ENCODE measurements at places on chromosomes 6 and 20. TPM values are rescaled to one million over a fixed set of nuclear protein-coding genes. Genes with fewer than 3 reads are reported as not detected.

- DNase-seq: no peak
These were observed 41.7 kb downstream of the SLC16A10 start for GRCh38 chr6:111129013-111129412.

- no peak for DNase-seq
These were observed 144.9 kb upstream of the THBS2 start for GRCh38 chr6:169398342-169399105.

- no peak for DNase-seq
These were observed 42.7 kb upstream of the NOX3 start for GRCh38 chr6:155498370-155498769.

- DNase-seq: no peak
These were observed 7.4 kb downstream of the GFOD1 start for GRCh38 chr6:13479971-13480434.

DNA sequence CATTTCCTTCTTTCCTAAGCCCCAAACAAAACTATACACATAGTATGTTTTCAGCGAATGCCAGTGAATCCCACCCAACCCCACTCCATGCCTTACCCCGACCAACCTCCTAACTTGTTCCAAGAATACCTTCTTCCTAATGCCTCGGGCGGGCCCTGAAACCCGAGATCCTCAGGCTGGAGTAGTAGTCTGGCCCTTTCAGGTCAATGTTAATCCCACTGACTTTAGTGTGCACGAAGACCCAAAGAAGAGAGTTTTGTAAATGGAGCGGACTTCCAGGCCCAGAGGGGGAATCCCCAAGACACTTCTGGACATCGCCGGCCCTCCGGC, 394 bp downstream of the YIPF3 start:
- DNase-seq: no peak

- DNase-seq: no peak
These were observed 508.9 kb upstream of the ADGRB3 start for GRCh38 chr6:68126089-68126749.

- no peak for DNase-seq
These were observed 200.8 kb downstream of the BMP7 start for GRCh38 chr20:57065646-57066045.

GRCh38 chr6:40900791-40901190, 138.2 kb downstream of the UNC5CL start:
- no peak for DNase-seq

- no peak for DNase-seq
These were observed 72.3 kb upstream of the IPCEF1 start for GRCh38 chr6:154428897-154429296.

DNA sequence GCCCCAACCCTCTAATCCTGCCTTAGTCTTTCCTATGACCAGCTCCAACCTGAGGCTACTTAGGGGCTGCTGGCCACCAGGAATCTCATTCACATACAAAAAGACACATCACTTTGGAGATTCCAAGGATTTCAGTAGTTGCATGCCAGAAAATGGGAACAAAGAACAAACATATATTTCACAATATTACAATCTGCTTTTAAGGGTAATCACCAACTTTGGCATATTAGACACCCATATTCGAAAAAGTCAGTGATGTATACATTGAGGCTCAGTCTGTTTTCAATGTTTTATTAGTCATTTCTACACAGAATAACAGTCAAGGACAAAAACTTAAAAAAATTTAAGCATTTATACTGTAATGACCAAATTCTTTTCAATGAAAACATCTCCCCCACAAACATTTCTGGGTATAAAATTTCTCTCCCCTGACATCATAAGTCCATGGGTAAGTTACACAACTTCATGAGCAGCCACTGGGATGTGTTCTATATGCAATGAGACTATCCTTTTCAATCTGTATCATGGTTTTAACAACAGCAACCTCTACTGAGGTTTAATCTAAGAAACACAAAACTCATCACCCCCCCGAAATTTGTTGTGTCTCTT, 103.5 kb downstream of the MAP7 start:
- DNase-seq: peak; percentile 53

DNA sequence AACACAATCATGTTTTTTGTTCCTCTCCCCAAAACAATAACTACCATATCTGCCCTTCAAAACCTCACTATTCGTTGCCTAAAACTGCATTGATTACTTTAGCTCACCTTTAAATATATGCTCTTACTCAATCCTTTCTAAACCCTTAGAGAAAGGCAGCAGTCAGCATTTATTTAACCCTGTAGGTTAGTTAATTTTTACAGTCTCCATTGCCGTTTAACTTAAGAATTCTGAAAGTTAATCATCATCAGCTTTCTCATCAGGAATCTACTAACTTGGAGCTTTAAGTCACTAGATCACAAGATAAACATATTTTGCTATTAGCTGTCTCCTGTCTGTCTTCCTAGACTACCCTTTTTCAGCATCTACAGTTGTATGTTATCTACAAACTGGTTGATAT, 991.9 kb downstream of the EPHA7 start:
- no peak for DNase-seq

GRCh38 chr6:5190507-5190906, 70.2 kb downstream of the LYRM4 start:
- peak; percentile 41 for DNase-seq

GRCh38 chr6:143612186-143612585, 65.6 kb upstream of the PHACTR2 start:
- no peak for DNase-seq

- DNase-seq: no peak
These were observed 30.8 kb downstream of the DUSP22 start for GRCh38 chr6:322940-323729.

DNA sequence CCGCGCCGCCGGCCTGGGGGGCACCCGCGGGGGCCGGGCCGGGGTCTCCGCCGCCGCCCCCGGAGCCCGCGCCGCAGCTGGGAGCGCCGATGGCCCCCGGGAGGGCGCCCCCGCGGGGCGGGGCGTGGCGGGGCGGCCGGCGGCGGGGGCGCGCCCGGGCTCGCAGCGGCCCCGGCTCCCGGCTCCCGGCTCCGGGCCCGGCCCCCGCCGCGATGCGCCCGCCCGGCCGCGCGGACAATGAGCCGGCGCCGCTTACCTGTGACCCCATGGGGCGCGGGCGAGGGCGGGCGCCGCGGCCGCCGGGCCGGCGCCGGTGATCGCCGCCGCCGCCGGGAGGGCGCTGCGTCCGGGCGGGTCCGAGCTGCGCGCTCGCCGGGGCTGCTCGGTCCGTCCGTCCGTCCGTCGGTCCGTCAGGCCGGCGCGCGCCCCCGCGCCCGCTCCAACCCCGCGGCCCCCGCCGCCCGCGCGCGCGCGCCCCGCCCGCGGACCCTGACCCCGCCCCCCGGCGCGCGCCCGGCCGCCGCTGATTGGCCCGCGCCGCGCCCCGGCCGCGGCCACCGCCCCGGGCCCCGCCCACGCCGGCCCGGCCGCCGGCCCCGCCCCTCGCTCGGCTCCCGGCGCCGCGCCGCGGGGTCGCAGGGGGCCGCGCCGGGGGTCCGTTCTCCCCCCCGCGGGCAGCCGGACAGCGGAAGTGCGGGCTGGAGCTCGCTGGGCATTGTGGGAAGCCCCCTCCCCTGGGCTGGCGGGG, at the start of gene ZBTB46:
TSS of gene ZBTB46 (minus strand) at position 424 of the 748 bp plus-strand sequence. CDS start 40,507 bp downstream, outside the sequence.
- no peak for DNase-seq

GRCh38 chr6:160049346-160049745, 72.3 kb upstream of the SLC22A1 start:
- DNase-seq: no peak

- no peak for DNase-seq
These were observed 103.4 kb upstream of the STMND1 start for GRCh38 chr6:16998461-16998860.

GRCh38 chr6:117270055-117270842, 4.9 kb downstream of the VGLL2 start:
- no peak for DNase-seq

GRCh38 chr20:44455126-44455525, 20.5 kb upstream of the TTPAL start:
- no peak for DNase-seq

- DNase-seq: no peak
These were observed 562.3 kb upstream of the BTBD3 start for GRCh38 chr20:11355345-11355744.

GRCh38 chr6:109424946-109425345, 15.5 kb downstream of the PPIL6 start:
- DNase-seq: no peak

DNA sequence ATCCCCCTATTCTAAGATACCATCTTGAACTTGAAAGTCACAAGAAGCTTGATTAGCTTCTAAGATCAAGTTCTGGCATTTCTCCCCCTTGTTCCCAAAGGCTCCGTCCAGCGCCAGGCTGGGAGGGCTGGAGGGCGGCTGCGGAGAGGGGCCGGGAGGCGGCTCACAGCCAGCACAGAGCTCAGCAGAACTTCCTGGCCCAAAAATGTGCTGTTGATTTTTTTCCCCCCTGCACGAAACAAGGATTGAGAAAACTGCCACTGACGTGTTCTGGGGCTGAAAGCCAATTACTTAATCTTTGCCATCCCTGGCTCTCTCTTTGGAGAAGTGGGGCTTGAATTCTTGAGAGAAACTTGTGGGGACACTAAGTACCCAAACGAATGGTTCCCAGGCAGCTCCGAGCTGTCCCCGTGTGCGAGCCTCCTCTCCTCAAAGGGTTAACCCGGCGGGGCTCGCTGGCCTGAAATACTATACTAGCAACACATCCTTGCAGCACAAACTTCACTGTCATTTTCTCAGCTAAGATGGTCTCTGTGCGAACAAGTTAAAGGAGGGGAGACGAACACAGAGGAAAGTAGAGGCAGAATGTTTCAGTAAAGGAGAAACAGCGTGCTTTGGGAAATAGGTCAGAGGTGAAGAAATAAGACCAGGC, 452 bp downstream of the TRAF3IP2 start:
- DNase-seq: peak; percentile 31

DNA sequence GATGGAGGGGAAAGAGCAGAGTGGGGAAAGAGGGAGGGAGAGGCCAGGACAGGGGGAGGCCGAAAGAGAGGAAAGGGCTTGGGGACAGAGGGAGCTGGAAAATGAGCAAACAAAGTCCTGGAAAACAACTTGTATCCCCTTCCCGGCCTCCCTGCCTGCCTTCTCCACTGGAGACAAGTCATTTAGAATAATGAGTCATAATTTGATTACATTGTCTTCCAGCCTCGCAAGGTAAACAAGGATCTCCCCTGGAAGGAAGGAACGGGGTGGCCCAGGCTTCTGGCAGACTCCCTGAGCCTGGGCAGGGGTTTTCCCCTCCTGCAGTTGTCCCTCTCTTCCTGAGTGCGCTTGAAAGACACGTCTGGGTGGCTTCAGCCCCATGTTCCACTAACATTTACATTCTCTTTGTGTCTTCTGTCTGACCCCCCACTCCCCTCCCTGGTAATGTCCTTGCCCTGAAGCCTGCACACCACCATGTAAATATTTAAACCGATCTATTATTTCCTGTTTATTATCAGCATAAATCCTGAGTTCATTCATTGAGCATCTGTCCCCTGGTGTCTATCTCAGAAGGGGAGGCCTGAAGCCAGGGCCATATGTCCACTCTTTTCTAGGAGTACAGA, 12.1 kb upstream of the MRPS18A start:
- peak; percentile 58 for DNase-seq

GRCh38 chr6:14020551-14020950, 95.8 kb downstream of the RNF182 start:
- DNase-seq: no peak

DNA sequence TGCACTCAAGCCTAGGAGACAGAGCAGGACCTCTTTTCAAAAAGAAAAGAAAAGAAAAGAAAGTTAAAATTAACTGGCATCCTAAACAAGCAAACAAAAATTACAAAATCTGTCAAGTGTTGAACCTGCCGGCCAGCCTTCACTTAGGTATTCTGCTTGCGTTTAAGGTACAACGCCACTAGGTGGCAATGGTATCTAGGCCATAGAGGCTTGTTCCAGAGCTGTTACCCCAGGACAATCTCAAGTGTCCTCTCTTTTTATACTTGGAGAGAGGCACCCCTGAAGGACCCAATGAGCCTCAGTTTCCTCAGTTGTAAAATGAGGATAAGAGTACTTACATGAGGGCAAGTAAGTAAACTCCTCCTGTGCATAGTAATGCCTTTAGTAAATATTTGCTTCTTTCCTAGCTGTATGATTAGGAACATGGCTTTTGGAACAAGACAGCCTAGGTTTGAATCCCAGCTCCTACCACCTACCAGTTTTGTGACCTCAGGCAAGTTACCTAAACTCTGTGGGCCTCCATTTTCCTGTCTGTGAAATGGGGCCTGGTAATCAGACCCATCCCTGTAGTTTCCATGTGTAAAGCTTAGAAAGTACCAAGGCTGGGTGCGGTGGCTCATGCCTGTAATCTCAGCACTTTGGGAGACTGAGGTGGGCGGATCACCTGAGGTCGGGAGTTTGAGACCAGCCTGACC, 5.8 kb upstream of the PACSIN1 start:
- peak; percentile 36 for DNase-seq

DNA sequence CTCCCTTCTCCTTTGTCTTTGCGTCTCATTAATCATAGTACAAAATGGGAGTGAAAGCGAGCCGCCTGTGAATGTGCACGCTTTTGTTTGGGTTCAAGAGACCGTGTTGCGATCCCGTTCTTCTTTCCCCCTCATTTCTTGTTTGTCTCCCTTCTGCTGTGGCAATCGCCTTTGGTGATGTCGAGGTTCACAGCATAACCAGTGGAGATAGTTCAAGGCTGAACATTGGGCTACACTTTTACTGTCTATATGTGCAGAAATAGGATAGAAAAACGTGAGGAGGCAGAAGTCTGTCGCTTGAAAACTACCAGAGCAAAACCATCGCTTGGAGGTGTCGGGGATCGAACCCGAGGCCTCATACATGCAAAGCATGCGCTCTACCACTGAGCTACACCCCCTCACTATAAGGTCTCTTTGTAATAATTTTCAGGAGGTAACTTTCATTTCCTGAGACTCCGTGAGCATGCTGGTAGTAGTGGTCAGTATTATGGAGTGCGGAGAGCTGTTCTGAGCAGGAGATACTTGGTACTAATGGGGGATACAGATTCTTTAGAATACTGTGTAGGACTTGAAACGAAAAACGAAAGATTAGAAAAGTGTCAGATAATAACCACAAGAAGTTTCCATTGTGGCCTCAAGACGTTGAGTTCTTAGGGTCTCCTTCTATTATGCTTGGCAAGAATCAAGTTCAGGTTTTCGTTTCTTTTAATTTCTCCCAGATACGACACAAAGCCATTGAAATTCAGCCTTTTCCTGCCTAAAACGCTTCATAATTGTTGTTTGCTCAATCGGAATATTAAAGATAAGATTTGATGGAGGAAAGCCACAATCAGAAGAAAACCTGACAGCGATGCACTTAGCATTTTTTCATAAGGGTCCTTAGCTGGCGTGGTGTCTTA, 106.6 kb downstream of the TRIM27 start:
- peak; percentile 81 for DNase-seq

The SLC22A7 gene
- polyA plus RNA-seq: not detected

The HLA-DRB1 gene
- not detected for polyA plus RNA-seq

The ZSCAN12 gene
- 1.9 TPM for polyA plus RNA-seq

The TREML1 gene
- not detected for polyA plus RNA-seq

The TNFRSF6B gene
- polyA plus RNA-seq: 0.63 TPM

The B3GAT2 gene
- 0.03 TPM for polyA plus RNA-seq

The GTSF1L gene
- polyA plus RNA-seq: not detected

The TMEM217 gene
- polyA plus RNA-seq: 1.2 TPM

The FAM217A gene
- not detected for polyA plus RNA-seq

The SIGLEC1 gene
- not detected for polyA plus RNA-seq

The MUC21 gene
- not detected for polyA plus RNA-seq

The TMEM151B gene
- 0.01 TPM for polyA plus RNA-seq

The NOX3 gene
- polyA plus RNA-seq: not detected

The CALHM4 gene
- not detected for polyA plus RNA-seq
